ENCODE measurements at places on chromosomes 4 and X.

GRCh38 chr4:142262956-142263355 is 583.1 kb downstream of the INPP4B start:
- no peaks in the 10 kb centered on the region for H3K27me3 ChIP-seq
- no peak for DNase-seq
- H3K36me3 ChIP-seq: no peaks in the 10 kb centered on the region
- no peak overlapping the region for H3K27ac ChIP-seq
- H3K4me3 ChIP-seq: no peak overlapping the region
- peaks cover 24% of the 10 kb centered on the region for H3K4me1 ChIP-seq

GRCh38 chr4:88078579-88078978 is 71.1 kb downstream of the PKD2 start:
- H3K36me3 ChIP-seq: peaks cover 18% of the 10 kb centered on the region
- no peak for DNase-seq
- no peaks in the 10 kb centered on the region for H3K27me3 ChIP-seq
- H3K27ac ChIP-seq: no peak overlapping the region
- no peaks in the 10 kb centered on the region for H3K4me1 ChIP-seq

- no peak overlapping the region for H3K27ac ChIP-seq
- no peaks in the 10 kb centered on the region for H3K36me3 ChIP-seq
- no peaks in the 10 kb centered on the region for H3K27me3 ChIP-seq
- DNase-seq: no peak
These were observed 756.3 kb downstream of the CCSER1 start for GRCh38 chr4:90883519-90883918.

GRCh38 chrX:130801901-130802300 is 101.1 kb downstream of the ENOX2 start:
- no peak overlapping the region for H3K27ac ChIP-seq
- H3K4me3 ChIP-seq: no peak overlapping the region
- H3K27me3 ChIP-seq: no peaks in the 10 kb centered on the region
- no peaks in the 10 kb centered on the region for H3K36me3 ChIP-seq
- H3K4me1 ChIP-seq: no peaks in the 10 kb centered on the region
- no peak for DNase-seq

GRCh38 chrX:107935664-107936433 is 46.3 kb downstream of the TEX13B start:
- H3K27me3 ChIP-seq: peaks cover 35% of the 10 kb centered on the region
- no peak overlapping the region for H3K4me3 ChIP-seq
- H3K4me1 ChIP-seq: no peaks in the 10 kb centered on the region
- H3K27ac ChIP-seq: no peak overlapping the region
- H3K36me3 ChIP-seq: no peaks in the 10 kb centered on the region
- DNase-seq: peak; percentile 3

- H3K4me3 ChIP-seq: no peak overlapping the region
- DNase-seq: no peak
- no peak overlapping the region for H3K27ac ChIP-seq
- H3K4me1 ChIP-seq: no peaks in the 10 kb centered on the region
These were observed 16.0 kb upstream of the HPGD start for GRCh38 chr4:174538123-174538875.

- DNase-seq: no peak
- no peaks in the 10 kb centered on the region for H3K4me1 ChIP-seq
- H3K36me3 ChIP-seq: no peaks in the 10 kb centered on the region
- no peaks in the 10 kb centered on the region for H3K27me3 ChIP-seq
- no peak overlapping the region for H3K27ac ChIP-seq
These were observed 137.6 kb downstream of the DCK start for GRCh38 chr4:71130827-71131603.

- H3K27me3 ChIP-seq: no peaks in the 10 kb centered on the region
- no peak overlapping the region for H3K4me3 ChIP-seq
- no peaks in the 10 kb centered on the region for H3K36me3 ChIP-seq
- H3K4me1 ChIP-seq: no peaks in the 10 kb centered on the region
- H3K27ac ChIP-seq: peak overlapping the region; percentile 11
These were observed 2394.2 kb upstream of the AGA start for GRCh38 chr4:179836179-179837075.

- H3K4me3 ChIP-seq: no peak overlapping the region
- no peak overlapping the region for H3K27ac ChIP-seq
These were observed 803.6 kb downstream of the ADGRL3 start for GRCh38 chr4:62003695-62004094.

GRCh38 chr4:3225071-3225850 is 23.7 kb upstream of the MSANTD1 start:
- no peak overlapping the region for H3K4me3 ChIP-seq
- H3K27ac ChIP-seq: no peak overlapping the region
- no peaks in the 10 kb centered on the region for H3K4me1 ChIP-seq
- DNase-seq: no peak

GRCh38 chr4:128830906-128831503 is 21.5 kb downstream of the JADE1 start:
- no peaks in the 10 kb centered on the region for H3K27me3 ChIP-seq
- no peak overlapping the region for H3K4me3 ChIP-seq
- H3K27ac ChIP-seq: peak overlapping the region; percentile 49
- no peaks in the 10 kb centered on the region for H3K36me3 ChIP-seq
- DNase-seq: no peak

DNA sequence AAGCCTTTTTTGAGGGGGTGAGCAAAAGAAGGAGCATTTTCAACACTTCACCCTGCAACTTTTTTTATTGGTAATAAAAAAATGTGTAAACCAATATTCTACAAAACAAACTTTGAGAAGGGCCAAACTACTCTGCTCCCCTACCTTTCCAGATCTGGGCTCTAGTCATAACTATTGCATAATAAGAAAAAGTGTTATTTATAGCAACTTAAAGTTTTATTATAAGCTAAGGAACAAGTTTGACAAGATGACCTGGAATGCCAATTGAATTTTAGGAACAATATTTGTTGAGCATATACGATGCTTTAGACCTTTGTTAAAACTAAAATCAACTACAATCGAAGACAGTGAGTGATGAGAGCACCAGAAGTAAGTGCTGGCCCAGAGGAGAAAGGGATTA is 409.6 kb downstream of the IL15 start:
- H3K27me3 ChIP-seq: no peaks in the 10 kb centered on the region
- H3K36me3 ChIP-seq: no peaks in the 10 kb centered on the region

DNA sequence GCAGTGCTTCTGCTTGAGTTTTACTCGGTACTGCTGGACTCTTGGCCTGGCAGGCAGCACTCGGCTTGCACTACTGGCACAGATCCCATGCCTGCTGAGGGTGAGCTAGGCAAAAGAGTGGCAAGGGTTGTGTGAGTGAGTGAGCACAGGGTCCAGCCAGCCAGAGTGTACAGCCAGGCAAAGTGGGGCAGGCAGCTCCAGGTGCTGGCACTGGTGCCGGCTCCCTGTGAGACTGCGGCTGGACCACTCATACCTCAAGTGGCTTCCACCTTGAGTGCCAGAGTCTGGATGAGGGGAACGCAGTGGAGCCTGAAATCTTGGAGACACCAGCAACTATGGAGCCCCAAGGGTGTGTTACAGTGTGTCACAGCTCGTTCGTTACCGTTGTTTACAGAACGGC is 1451.9 kb upstream of the AGA start:
- no peaks in the 10 kb centered on the region for H3K36me3 ChIP-seq
- no peak overlapping the region for H3K27ac ChIP-seq
- H3K27me3 ChIP-seq: no peaks in the 10 kb centered on the region
- DNase-seq: no peak
- H3K4me1 ChIP-seq: no peaks in the 10 kb centered on the region

- H3K36me3 ChIP-seq: no peaks in the 10 kb centered on the region
- no peaks in the 10 kb centered on the region for H3K27me3 ChIP-seq
- no peaks in the 10 kb centered on the region for H3K4me1 ChIP-seq
- H3K27ac ChIP-seq: no peak overlapping the region
These were observed 219.5 kb downstream of the TMEM47 start for GRCh38 chrX:34437586-34437985.

DNA sequence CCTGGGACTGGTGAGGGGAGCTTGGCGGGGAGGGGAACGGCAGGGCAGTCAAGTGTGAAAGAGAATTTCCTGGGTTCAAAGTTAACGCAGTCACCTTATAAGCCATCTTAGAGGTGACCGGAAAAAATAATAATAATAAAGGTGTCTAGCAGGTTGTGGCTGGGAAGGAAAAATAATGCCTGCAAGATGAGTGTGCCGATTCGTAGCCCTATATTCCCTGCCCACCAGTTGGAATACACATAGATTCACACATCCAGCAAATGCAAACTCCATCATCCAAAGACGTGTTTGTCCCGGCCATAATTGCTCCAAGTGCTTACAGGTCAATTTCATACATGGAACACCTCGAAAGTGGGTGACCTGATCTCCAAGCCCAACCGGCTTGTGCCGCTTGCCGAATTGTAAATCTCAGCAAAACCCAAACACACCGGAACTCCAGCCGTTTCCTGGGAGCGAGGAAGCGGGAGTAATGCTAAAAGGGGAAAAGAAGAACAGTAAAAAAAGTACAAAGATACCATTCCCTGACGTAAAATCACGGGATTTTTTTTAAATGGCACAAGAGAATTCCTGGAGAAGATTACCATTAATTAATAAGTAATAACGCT is 1.3 kb upstream of the FAT1 start:
- H3K4me1 ChIP-seq: peaks cover 8% of the 10 kb centered on the region
- peak overlapping the region; percentile 94 for H3K27ac ChIP-seq
- no peaks in the 10 kb centered on the region for H3K36me3 ChIP-seq
- DNase-seq: no peak
- H3K27me3 ChIP-seq: peaks cover 43% of the 10 kb centered on the region

- DNase-seq: no peak
- no peaks in the 10 kb centered on the region for H3K36me3 ChIP-seq
- H3K4me1 ChIP-seq: no peaks in the 10 kb centered on the region
- H3K27ac ChIP-seq: no peak overlapping the region
- H3K4me3 ChIP-seq: no peak overlapping the region
- H3K27me3 ChIP-seq: no peaks in the 10 kb centered on the region
These were observed 11.3 kb upstream of the BTC start for GRCh38 chr4:74805601-74806000.

GRCh38 chr4:72352711-72353110 is 216.3 kb downstream of the ADAMTS3 start:
- no peaks in the 10 kb centered on the region for H3K4me1 ChIP-seq

GRCh38 chr4:172986114-172986513 is 182.5 kb upstream of the GALNT7 start:
- H3K36me3 ChIP-seq: no peaks in the 10 kb centered on the region
- no peak for DNase-seq
- no peak overlapping the region for H3K27ac ChIP-seq
- no peak overlapping the region for H3K4me3 ChIP-seq

DNA sequence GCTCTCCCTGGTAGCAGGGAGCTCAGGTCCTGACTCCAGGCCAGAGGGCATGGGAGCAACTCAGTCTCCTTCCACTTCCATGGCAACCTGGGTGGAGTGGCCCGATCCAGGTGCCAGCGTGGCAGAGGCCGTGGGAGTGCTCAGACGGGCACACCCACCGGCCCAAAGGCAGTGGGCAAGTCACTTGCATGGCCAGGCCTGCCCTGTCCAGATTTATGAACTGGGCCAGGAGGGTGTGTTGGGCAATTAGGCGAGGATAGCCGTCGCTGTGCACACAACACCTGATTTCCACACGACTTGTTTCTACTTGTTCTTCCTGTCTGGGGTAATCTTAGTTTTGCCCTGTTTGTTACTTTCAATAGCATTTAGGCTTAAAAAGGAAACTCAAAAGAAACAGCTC is 55.5 kb upstream of the NYX start:
- H3K27me3 ChIP-seq: no peaks in the 10 kb centered on the region
- DNase-seq: no peak
- H3K36me3 ChIP-seq: no peaks in the 10 kb centered on the region
- H3K4me3 ChIP-seq: no peak overlapping the region
- no peaks in the 10 kb centered on the region for H3K4me1 ChIP-seq

DNA sequence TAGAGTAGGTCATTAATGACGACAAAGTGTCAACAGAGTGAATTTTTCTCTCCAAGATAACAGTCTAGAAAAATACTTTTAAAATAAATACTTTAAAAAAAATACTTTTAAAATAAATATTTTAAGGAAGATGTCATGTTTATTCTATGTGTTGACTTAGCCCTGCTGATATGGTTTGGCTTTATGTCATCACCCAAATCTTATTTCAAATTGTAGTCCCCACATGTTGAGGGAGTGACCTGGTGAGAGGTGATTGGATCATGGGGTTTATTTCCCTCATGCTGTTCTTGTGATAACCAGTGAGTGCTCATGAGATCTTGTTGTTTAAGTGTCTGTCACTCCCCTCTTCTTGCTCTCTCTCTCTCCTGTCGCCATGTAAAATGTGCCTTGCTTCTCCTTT is 754.9 kb upstream of the SLIT2 start:
- H3K4me3 ChIP-seq: no peak overlapping the region
- H3K27ac ChIP-seq: no peak overlapping the region
- no peaks in the 10 kb centered on the region for H3K27me3 ChIP-seq
- H3K4me1 ChIP-seq: no peaks in the 10 kb centered on the region
- no peak for DNase-seq
- H3K36me3 ChIP-seq: no peaks in the 10 kb centered on the region

GRCh38 chrX:21738210-21738949 is 19.5 kb downstream of the SMPX start:
- no peak overlapping the region for H3K27ac ChIP-seq
- no peaks in the 10 kb centered on the region for H3K36me3 ChIP-seq
- H3K4me3 ChIP-seq: no peak overlapping the region
- no peak for DNase-seq
- H3K4me1 ChIP-seq: no peaks in the 10 kb centered on the region

DNA sequence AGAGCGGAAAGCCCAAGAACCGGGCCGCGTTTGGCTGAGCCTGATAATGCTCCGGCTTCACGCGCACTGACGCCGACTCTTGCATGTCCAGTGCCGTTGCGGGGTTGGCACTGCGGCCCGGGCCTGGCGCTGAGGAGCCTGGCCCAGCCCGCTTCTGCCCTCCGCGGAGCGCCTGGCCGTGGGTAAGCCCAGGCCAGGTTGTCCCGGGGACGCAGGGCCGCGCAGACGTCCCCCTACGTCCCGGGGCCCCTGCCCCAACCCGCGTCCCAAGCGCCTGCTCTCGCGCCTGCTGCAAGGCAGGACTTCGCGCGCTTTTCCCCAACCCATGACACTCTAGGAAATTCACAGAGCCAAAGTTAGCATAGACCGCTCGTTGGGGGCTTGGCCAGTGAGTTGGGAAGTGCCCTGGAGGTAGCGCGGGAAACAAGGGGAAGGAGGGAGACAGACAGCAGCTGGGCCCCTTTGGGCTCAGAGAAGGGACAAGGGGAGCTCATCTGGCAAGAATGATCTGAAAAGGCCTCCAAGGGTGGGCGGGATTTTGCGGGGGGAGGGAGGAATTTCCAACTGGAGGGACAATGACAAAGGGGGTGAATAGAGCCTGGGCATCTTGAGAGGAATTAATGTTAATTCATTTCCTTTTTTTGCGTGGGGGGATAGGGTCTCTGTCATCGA is 665 bp upstream of the LRPAP1 start:
- peaks cover 23% of the 10 kb centered on the region for H3K4me1 ChIP-seq
- H3K4me3 ChIP-seq: peak overlapping the region; percentile 91
- H3K27ac ChIP-seq: no peak overlapping the region
- H3K36me3 ChIP-seq: no peaks in the 10 kb centered on the region
- no peaks in the 10 kb centered on the region for H3K27me3 ChIP-seq

DNA sequence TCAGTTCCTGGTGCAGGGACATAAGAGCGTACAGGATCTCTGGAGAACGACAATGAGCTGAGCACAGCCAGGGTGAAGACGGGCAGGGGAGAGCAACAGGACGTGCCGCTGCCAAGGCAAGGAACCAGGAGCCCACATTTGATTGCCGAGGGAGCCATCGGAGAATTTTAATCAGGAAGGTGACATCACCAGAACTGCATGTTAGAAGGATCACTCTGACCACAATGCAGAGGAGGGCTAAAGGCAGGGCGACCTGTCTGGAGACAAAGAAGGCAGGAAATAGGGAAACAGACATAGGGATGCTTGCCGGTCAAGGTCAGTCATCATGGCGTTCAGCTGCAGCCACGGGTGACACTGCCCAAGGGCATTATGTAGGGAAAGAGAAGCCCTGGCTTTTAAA is 81.4 kb downstream of the RBM47 start:
- no peak overlapping the region for H3K27ac ChIP-seq
- H3K4me1 ChIP-seq: peaks cover 55% of the 10 kb centered on the region
- no peaks in the 10 kb centered on the region for H3K36me3 ChIP-seq
- no peak for DNase-seq
- H3K27me3 ChIP-seq: no peaks in the 10 kb centered on the region
- H3K4me3 ChIP-seq: no peak overlapping the region
